Activated T-cell treated with anti-CD3 and anti-CD28 coated beads, Interleukin-2, amount 50 U/mL, for 72 hours (primary cell): ENCODE measurements at places on chromosomes 1 and 21. TPM values are rescaled to one million over a fixed set of nuclear protein-coding genes. Genes with fewer than 3 reads are reported as not detected.

- DNase-seq, result no peak
These were observed 69.5 kb downstream of the PDE9A start for GRCh38 chr21:42722808-42723473.

- no peak for DNase-seq
These were observed 251.5 kb downstream of the GRIK3 start for GRCh38 chr1:36782785-36783184.

DNA sequence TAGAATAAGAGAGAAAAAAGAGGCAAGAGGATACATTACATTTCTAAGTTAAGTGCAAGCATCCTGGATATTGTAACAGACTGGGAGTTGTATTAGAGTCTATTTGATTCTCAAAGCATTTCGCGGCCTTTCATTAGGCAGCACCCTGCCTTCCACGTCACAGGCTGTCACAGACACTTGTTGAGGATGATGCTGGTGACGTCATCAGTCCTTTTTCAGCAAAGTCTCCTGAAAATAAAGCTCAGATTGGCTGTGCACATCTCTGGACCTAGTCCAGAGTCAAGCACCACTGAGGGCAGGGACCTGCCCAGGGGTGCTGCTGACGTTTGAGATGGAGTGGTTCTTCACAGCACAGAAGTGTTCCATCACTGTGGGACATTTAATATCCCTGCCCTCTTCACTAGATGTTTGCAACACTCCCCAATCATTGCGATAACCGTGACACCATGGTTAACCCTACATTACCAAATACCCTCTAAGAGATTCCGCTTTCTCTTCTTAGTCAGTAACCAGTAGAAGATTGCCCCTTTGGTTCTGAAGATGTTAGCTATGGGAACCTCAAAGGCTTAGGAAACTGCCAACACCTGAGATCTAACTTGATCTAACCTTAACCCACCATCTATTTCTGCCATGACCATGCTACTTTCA, 72.7 kb upstream of the F3 start:
- no peak for DNase-seq

- no peak for DNase-seq
These were observed 100.1 kb downstream of the DUSP10 start for GRCh38 chr1:221641811-221642210.

DNA sequence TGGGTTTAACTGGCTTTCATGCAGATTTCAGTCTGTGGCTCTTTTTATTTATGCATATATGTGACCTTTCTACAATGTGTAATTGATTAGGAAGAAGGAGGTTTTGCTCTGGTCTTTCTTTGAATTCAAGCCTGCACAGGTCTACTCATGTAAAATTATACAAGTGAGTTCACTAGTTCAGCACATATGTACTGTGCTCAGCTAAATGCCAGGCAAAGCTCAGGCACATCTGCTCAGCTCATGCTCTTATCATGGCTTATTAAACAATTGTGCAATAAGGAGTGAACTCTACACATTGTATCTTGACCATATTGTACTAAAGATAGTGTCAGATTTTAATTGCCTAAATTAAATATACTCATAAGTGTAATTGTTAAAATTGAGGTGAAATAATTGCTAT, 378.4 kb downstream of the ADGRL2 start:
- no peak for DNase-seq

DNA sequence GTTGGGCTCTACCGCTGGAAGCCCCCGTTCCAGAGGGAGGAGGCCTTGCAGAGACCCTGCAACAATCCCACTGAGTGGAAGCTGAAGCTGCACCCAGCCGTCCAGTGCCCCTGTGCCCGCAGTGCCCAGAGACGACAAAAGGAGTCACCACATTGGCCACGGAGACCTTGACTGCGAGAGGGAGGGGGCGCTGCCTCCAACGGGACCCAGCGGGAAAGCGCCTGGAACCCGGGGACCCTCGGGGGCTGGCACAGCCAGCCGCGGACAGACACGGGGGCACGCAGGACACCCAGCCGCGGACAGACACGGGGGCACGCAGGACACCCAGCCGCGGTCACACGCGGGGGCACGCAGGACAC, 22.5 kb downstream of the CFAP74 start:
- no peak for DNase-seq

GRCh38 chr1:4837752-4838151, 183.3 kb downstream of the AJAP1 start:
- DNase-seq, result no peak

DNA sequence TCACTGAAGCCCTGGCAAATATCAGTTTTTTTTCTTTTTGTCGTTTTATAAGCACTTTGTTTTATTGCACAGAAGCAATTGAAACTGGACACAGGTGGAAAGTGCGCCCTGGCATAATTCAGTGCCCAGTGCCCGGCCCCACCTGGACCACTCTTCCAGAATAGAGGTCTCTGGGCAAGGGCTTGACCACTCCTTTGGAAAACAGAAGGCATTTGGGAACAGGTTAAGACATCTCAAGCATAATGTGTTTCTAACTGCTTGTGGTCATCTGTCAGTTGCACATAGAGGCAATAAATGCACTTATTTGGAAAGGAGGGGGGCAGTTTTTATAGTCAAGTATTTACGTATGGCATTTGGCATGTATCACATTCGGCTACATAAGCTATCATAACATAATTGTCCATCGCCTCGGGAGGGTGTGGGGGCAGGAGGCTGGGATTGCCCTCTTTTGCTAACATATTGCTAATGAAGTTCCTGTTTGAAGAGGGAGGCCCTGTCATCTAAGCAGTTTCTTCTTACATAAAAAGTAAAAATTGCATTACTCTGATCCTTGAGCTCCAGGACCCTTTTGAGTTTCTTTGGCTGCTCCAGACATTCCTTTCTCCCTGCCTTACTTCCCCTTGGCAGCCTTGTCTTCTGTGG, 14.7 kb upstream of the CD2 start:
- DNase-seq, result no peak

- DNase-seq, result no peak
These were observed 106.9 kb upstream of the F3 start for GRCh38 chr1:94648225-94649007.

DNA sequence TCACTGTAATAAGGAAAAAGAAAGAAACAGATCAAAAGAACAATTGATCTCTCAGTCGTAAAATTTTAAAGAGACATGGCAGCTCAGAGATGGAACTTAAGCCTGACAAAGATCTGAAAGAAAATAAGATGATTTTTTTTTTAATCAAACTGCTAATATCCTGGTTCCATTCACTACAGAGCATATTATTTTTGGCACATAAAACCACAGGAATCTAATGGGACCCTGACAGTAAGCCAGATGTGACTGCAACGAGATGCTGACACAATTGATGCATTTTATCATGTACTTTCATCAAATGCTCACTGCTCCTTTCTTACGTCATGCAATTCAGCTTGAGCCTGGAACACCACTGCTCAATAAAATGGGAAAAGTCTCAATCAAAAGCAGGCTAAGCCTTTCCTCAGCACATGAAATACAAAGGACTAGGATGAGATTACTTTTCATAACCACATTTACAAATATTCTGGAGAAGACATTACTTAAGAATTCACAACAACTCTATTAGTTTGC, 16.6 kb downstream of the GPATCH2 start:
- DNase-seq, result no peak

GRCh38 chr1:1075148-1075935, 1.2 kb upstream of the RNF223 start:
- DNase-seq, result no peak

GRCh38 chr1:62810420-62811274, 26.7 kb downstream of the ATG4C start:
- no peak for DNase-seq

GRCh38 chr1:220353229-220354012, 81.2 kb upstream of the RAB3GAP2 start:
- no peak for DNase-seq

DNA sequence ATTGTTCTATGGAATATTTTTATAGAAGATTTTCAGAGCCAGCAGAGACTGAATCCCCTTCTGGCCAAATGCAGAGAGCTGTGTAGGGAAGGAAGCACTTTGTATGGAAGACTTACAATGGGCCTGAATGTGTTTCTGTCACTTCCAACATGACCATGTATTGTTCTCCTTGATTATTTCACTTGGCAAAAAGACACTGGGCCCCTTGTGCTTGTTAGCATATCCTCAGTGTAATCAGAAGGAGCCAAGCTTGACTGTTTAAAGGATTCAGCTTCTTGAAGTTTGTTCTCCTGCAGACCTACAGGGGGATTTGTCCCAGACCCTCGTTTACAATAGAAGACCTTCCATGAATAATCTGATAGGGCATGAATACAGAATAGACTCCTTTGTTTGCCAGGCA, 48.1 kb upstream of the UBE2U start:
- DNase-seq, result no peak

DNA sequence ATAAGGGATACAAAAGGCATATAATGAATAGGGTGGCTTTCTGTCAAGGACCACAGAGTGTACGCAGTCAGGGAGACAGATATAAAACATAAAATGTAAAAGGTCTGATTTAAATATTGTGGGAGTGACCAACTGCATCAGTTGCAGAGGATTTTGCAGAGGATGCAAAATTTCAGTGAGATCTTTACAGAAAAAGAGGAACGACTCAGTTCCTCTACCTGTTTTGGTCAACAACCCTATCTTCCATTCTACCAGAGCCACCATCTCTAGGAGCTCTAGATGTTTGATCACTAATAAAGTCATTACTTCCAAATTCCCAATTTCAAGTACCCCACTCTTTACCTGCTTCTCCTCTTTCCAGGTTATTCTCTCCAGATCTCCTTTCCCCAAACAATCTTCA, 16.5 kb downstream of the SOD1 start:
- DNase-seq, result no peak

Gene OR2L8
- total RNA-seq, result not detected

Gene CYYR1
- total RNA-seq, result not detected

Gene CLDN17
- total RNA-seq, result not detected

Gene RORC
- 10.3 TPM for total RNA-seq

Gene ATP6V1G3
- total RNA-seq, result not detected

Gene BLZF1
- 7.8 TPM for total RNA-seq

Gene DNAJC28
- 1.00 TPM for total RNA-seq

Gene HNRNPCL2
- total RNA-seq, result not detected
